Stimulated activated CD4-positive, alpha-beta T cell treated with anti-CD3 and anti-CD28 coated beads, Interleukin-4, amount 100 ng/mL, for 48 hours (primary cell): ENCODE measurements at places on chromosomes 11 and 22.

DNA sequence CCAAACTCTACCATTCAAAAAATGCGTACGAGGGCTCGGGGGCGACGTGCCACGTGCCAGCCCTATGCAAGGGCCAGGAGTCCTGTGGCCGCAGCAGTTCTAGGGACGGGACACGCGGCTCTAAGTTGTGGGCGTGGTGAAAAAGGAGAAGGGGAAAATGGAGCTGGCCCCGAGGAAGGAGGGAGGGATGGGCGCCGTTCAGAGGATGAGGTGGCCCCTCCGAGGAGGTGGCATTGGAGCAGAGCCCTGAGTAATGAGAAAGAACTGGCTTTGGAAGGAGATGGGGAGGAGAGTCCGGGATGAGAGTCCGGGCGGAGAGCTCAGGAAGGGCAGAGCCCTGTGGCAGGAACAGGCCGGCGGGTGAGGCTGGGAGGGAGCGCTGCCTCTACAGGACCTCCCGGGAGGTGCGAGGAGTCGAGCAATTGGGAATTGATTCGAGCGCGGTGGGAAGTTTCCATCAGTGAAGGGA is 21.0 kb downstream of the OTUB1 start:
- DNase-seq = no peak

GRCh38 chr11:126336138-126336541 is 19.3 kb upstream of the ST3GAL4 start:
- no peak for DNase-seq

- no peak for DNase-seq
Observed at GRCh38 chr22:28983190-28983589, 78.4 kb downstream of the C22orf31 start.

DNA sequence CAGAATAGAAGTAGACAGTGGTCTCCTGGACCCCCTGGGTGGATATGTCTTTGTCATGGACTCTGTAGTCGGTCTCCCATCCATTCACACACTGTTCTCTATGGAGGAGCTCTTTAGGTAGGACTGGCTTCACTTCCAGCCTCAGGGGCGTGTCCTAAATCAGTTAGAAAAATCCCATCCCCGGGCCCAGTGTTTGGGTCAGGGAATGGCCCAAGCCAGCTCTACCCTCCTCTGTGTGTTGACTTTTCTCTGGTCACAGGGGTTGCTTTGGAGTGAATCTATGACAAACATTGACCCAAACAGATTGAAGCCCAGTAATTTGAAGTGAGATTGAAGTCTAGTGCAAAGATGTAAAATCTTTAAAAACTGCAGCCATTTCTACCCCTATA is 34.0 kb downstream of the WEE1 start:
- no peak for DNase-seq

- no peak for DNase-seq
Observed at GRCh38 chr11:67283481-67283963, 5.6 kb upstream of the ANKRD13D start.
